Activated T-helper 17 cell treated with anti-CD3 and anti-CD28 coated beads, Interleukin-2, amount 50 U/mL, for 72 hours (primary cell): ENCODE measurements at places on chromosomes 16 and 17. TPM values are rescaled to one million over a fixed set of nuclear protein-coding genes. Genes with fewer than 3 reads are reported as not detected.

CD7 gene
- total RNA-seq, result 378 TPM

GNG13 gene
- not detected for total RNA-seq

FNDC8 gene
- not detected for total RNA-seq

PYY gene
- not detected for total RNA-seq

GRCh38 chr17:70644096-70644495, 474.8 kb downstream of the KCNJ2 start:
- no peak for ATAC-seq

- no peak for ATAC-seq
Observed at GRCh38 chr17:58184308-58184985, 8.1 kb upstream of the EPX start.

- no peak for ATAC-seq
Observed at GRCh38 chr16:576197-576822, 6.5 kb downstream of the PIGQ start.
